ENCODE measurements at places on chromosomes 3 and 15.

DNA sequence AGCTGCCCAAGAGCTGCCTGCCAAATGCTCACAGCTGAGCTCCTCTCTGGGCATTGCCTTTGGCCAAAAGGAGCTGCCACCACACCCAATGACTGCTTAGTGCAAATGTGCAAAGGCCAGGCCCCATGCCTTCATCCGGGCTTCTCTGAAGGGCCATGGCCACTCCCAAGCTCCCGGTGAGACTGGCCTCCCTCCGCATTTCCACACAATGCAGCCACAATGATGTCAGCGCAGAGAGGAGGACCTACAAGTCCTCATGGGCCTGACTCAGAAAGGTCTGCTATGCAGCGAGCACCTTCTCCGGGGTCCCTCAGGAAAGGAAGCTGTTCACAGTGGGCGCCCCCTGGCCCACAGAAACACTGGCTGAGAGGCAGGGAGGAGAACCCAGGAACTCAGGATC is 12.7 kb downstream of the OXTR start:
- no peak for DNase-seq

DNA sequence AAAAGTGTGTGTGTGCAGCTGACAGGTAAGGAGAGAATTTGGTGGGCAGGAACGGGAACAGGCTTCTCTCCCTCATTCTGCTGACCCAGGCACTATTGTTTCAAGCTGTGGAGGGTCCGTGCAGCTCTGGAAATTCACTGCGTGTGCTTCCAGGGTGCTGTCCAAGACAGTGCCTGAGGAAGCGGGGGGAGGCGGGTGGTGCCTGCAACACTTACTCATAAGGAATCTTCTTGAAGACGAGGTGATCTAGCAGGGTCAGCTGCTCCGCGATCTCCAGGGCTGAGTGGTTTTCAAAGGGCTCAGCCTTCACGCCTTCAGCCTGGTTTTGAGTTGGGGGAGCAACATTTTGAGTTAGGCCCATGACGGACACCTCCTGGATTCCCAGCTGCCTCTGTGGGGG is 46.6 kb upstream of the CTSH start:
- no peak for DNase-seq

GRCh38 chr3:127226946-127227842 is 34.3 kb downstream of the PRR23E start:
- DNase-seq: no peak

- no peak for DNase-seq
Measured at GRCh38 chr3:78802562-78802930, 965.3 kb downstream of the ROBO1 start.

GRCh38 chr3:120838441-120839091 is 69.4 kb upstream of the STXBP5L start:
- DNase-seq: no peak

- DNase-seq: no peak
Measured at GRCh38 chr15:70426096-70426821, 328.5 kb upstream of the TLE3 start.

DNA sequence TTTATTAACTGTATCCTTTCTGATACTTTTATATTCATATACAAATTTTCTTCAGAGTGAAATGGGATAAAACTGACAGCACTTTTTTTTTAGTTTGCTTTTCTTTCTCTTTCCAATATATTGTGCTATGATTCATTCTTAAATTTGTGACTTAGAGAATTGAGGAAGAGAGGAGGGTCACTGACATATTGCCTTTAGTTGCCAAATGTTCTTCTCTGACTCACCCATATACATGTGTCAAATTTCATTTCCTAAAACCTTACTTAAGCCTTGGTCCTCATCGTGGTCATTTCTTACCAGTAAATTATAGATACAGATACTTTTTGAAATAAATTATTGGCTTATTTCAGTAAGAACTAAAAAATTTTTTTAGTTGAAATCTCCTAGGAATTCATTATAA is 53.9 kb downstream of the CLASP2 start:
- DNase-seq: no peak
